ENCODE measurements at places on chromosomes 1 and 21.

DNA sequence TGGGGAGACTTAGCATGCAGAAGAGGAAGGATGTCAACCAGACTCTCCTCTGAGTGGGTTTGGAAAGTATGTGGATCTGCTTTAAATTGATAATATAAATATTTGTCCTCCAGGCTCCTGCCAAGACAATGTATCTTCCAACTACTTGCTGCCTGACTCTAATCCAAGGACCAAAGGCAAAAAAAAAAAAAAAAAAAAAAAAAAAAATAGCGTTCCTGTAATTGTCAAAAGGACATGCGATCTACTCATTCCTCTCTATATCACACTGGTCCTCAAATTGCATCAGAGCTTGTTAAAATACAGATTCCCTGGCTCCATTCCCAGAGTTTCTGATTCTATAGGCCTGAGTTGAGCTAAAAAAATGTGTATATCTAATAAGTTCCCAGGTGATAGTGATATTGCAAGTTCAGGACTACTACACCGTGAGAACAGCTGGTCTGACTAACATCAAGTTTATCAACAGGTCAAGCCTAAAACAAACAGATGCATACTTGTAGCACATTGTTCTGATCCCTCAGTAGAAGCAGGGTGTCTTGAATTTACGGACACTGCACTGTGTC is 141.3 kb downstream of the TNR start:
- no peak for DNase-seq

GRCh38 chr1:8407652-8408051 is 89.7 kb downstream of the SLC45A1 start:
- no peak for DNase-seq

- no peak for DNase-seq
Measured at GRCh38 chr1:160208557-160209320, 3.6 kb downstream of the PEA15 start.

GRCh38 chr1:229109320-229109761 is 161.6 kb upstream of the RAB4A start:
- no peak for DNase-seq

- DNase-seq = peak; percentile 44
Measured at GRCh38 chr1:24586970-24587820, 31.3 kb downstream of the NCMAP start.

GRCh38 chr21:32386195-32386870 is 6.5 kb downstream of the URB1 start:
- DNase-seq = no peak

DNA sequence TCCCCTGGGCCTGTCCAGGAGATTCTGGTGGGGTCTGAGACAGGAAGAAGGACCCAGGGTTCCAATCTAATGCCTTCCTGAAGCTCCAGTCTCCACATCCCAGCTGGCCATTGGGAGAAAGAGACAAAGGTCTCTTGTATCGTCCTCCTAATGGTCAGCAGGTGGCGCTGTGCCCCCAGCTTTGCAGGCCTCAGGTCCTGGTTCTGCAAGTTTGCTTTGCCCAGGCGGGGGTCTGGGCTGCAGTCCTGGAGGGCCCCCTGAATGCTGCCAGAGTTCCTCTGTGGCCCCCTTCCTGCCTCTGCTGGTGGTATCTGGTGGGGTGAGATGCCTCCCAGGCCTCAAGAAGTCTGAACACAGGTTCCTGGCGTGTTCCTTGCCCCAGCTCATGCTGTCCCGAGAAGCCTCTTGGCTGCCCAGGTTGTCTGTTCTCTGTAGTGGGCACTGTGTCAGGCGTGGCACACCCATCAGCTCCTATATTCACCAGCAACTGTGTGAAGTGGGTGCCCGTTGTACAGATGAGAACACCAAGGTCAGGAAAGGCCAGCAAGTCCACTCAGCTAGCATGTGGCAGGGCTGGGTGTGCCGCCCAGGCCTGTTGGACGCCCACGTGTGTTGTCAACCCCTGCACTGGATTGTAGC is 33.8 kb upstream of the CSF3R start:
- peak; percentile 9 for DNase-seq

- DNase-seq = no peak
Measured at GRCh38 chr21:43283136-43283924, 114.5 kb downstream of the CRYAA start.

DNA sequence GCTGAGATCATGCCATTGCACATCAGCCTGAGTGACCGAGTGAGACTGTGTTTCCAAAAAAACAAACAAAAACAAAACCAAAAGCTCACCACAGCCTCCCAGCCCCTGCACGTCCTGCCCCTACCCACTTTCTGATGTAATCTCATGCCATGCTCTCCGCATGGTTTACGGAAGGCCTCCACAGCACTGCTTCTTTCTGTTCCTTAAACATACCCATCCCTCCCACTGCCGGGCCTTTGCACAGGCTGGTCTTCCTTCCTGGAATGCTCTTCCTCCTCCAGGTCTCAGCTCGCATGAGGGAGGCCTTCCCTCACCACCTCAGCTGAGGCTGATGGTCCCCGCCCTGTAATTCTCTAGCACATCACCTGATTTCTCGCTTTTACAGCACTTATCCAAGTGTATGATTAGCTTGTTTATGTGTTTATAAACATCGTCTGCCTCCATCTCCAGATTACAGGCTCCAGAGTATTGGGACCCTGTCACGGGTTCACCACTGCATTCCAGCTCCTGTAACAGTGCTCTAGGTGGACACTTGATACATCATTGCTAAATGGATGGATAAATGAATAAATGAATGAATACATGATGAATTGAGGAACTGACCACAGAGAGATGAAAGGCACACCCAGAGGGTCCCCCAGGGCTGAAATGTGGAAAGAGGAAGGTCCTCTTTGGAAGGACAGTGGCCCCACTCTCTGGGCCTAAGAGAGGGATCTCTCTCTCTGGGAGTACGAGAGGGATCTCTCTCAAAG is 22.1 kb downstream of the TCEA3 start:
- no peak for DNase-seq

DNA sequence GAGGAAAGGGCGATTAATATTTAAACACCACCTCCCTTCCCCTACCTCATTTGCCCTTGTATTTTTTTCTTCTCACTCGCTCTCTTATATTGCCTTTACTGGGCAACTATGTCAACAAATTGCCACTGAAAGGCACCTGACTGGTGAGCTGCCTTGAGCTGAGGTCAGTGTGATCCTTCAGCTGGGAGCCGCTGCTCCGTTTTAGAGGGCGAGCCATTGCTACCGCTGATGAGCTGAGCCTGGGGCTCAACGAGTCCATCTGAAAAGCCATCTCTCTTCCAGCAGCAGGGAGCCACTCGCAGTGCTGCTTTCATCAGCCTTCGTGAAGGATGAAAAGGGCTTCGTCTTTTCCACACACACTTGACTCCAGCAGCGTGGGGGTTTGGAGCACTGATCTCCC is 108.0 kb upstream of the KIF26B start:
- no peak for DNase-seq

DNA sequence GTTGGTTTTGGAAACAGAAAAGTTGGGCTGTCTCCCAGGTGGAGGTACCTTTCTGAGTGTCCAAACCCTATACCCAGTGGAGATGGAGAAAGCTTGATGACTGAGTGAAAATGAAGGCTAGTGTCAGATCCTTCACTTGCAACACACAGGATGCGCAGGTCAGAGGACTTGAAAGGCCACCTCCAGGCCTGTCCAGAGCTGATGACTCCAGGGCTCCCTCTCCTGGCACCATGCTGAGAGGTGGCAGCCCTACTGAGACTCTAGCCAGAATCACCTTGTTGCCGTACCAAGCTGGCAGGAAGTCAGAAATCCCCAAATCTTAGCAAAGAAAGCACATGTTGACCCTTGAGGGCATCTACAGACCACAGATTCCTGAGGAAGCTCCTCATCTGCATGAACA is 16.4 kb downstream of the KNCN start:
- DNase-seq = no peak

DNA sequence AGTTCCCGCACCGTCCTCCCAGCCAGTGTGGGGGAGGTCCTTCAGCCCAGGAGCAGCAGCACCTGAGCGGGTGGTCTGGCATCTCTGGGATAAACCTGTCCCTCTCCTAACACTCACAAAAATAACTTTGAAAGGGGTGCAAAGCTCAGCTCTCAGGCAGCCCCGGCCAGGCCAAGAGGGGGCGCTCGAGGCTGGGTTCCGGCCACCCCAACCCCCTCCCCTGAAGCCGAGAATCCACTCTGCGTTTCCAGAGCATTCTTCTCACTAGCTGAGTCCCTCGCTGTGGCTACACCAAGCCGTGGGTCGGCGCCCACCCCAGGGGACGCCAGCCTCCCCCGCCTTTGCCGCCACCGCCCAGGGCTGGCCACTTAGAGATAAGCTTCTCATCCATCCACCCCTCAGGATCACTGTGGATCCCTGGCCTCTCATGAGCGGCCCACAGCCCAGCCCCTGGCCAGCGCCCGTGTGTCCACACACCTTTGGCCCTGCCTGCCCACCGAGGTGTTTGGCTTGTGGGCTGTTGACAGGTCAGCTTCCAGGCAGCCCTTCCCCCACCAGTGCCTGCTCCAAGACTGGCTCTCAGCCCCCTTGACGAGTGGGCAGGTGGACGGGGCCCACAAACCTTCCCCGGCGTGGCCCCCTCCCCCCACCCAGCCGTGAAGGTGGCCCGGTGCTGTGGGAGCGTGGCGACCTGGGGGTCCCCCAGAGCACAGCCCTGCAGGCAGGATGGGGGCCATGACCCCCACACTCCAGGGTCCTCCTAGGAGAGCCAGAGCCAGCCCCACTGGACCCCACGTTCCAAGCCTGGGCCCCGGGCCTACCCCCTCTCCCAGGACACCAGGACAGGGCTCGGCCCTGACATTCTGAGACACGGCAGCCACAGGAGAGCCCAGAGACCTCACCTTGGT is 1.9 kb downstream of the FTCD start:
- DNase-seq = no peak

- DNase-seq = no peak
Measured at GRCh38 chr1:94954263-94955220, 27.6 kb upstream of the CNN3 start.

DNA sequence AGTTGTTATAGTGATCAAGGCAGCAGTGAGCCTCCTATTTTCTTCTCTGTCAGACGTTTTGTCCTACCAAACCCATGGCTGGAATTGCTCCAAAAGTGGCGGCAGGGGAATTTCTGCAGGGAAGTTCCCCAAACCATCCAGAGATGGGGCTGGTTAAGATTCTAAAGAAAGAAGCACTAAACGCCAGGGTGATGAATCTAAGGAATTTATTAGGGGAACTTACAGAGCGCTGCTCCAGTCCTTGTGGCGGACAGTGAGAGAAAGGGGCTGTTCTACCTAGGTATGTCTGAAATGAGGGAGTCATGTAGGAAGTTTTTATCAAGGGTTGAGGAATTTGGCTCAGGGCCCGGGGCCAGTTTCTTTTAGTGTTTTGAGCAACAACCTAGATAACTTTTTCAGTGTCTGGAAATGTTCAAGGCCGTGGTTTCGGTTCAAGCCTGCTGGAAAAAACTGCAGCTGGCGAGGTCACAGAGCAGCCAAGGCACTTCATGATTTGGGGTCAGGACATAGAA is 222.4 kb upstream of the B3GALT2 start:
- no peak for DNase-seq

GRCh38 chr1:45815667-45816458 is 12.5 kb downstream of the MAST2 start:
- DNase-seq = no peak

- DNase-seq = no peak
Measured at GRCh38 chr1:222768592-222768991, 31.6 kb downstream of the FAM177B start.

- DNase-seq = no peak
Measured at GRCh38 chr1:206497774-206498173, 9.6 kb upstream of the RASSF5 start.

DNA sequence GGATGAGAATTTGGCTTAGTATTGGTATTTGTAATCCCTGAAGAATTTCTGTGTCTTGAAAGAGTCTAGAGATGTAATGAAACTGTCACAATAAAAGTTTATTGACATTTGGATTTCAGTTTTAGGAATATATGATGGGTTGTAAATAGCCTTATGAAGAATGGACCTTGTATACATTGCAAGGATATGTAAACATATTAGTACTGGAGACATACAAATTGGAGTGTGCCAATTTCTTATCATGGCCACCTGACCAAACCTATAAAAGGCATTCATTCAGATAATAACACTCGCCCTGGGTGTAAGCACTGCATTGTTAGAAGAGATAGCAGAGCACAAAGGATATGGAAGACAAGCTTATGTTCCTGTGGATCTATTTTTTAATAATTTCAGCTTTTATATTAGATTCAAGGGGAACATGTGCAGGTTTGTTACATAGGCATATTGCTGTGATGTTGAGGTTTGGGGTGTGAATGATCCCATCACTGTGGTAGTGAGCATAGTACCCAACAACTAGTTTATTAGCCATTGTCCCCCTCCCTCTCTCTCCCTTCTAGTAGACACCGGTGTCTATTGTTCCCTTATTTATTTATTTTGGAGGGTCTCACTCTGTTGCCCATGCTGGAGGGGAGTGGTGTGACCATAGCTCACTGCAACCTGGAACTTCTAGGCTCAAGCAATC is 8.6 kb downstream of the S1PR1 start:
- no peak for DNase-seq

GRCh38 chr1:4006676-4007374 is 106.8 kb upstream of the C1orf174 start:
- DNase-seq = no peak

DNA sequence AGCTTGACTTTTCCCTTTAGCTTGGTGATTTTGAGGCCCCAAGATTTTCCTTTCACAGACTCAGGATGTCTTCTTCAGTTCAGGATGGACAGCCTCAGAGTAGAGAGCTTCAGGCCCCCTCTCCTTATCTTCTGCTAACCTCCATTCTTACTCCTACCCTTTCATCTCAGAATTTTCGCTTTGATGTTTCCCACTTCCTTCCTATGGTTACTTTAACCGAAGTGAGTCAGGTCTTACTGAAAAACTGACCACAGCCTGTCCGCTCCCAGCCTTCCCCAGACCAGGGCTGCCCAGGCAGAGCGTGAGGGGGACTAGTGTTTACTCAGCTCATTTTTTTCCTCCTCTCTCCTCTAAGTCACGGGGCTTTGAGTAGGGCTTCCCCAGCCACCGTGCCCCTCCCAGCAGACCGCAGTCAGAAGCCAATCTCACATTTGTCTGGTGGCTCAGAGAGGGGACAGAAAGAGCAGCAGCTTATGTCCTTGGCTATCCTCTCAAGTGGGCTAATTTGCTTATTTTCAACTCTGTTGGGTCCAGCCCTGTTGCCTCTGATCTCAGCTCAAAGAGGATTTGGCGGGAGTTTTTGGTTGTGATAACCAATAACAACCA is 4.2 kb upstream of the IL19 start:
- no peak for DNase-seq

DNA sequence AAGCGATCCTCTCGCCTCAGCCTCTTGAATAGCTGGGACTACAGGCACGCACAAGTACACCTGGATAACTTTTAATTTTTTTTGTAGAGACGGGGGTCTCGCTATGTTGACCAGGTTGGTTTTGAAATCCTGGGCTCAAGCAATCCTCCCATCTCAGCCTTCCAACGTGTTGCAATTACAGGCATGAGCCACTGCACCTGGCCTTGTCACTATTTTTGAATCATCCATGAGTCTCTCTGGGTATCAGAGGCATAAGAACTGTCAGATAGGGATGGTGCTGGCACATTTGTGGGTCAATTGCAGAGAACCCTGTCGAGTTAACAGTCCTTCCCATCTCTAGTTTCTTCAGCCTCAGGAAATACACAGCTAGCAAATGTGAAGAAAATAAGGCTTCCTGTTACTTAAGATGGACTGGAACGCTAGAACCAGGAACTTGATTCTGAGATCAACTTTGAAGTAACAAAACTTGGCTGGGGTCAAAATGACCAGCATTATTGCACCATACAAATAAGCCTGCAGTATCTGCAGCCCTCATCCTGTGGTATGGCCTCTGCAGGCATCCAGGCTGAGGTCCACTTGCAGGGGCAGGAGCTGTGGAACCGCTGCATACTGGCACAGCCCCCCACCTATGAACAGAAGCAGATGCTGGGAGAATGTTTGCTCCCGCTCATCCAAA is 124.3 kb upstream of the GADD45A start:
- DNase-seq = no peak

- no peak for DNase-seq
Measured at GRCh38 chr1:10622910-10623685, 148.3 kb downstream of the PEX14 start.

Data from activated CD4-positive, CD25-positive, alpha-beta regulatory T cell treated with anti-CD3 and anti-CD28 coated beads, Interleukin-2, amount 50 U/mL, for 16 hours (primary cell).